T47D (cell line): ENCODE measurements at places on chromosomes 2 and 18.

DNA sequence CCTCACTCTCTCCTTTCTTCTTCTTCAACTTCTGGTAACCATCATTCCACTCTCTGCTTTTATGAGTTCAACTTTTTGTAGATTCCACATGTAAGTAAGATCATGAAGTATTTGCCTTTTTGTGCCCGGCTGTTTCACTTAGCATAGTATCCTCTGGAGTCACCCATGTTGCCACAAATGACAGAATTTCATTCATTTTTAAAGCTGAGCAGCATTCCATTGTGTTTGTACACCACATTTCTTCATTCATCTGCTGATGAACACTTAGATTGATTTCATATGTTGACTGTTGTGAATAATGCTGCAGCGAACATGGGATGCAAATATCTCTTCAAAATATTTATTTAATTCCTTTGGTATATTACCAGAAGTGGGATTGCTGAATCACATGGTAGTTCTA lies 133.6 kb upstream of the ERBB4 start:
- DNase-seq = no peak

DNA sequence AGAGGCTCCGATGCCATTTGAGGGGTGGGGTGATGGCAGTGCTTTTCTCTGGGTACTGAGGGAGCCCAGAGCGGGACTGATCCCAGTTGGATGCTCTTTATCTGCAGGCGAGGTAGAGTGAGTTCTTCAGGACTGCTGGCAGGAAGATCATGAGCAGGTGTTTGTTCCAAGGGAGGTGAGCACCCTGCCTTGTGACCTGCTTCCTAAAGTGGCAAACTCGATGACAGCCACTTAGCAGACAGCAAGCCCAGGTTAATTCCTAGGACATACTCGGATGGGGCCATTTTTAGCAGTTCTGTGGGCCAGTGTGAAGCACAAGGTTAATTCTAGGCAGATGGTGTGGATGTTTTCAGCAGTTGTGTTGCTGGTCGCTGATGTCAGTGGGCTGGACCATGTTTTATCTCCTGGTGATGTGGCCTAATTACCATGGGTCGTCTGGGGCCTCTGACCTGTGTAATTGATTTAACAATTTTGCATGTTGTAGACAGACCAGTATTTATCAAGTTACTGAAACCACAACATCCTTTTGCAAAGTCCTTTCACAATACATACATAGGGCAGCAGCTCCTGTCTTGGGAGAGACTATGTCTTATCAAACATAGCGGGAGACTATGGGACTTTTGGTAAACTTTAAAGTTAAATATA lies 4.9 kb downstream of the FKBP1B start:
- DNase-seq = no peak

- DNase-seq = no peak
Observed at GRCh38 chr18:38454764-38455469, 889.3 kb upstream of the CELF4 start.

- DNase-seq = no peak
Observed at GRCh38 chr2:152894051-152894450, 175.6 kb downstream of the ARL6IP6 start.

DNA sequence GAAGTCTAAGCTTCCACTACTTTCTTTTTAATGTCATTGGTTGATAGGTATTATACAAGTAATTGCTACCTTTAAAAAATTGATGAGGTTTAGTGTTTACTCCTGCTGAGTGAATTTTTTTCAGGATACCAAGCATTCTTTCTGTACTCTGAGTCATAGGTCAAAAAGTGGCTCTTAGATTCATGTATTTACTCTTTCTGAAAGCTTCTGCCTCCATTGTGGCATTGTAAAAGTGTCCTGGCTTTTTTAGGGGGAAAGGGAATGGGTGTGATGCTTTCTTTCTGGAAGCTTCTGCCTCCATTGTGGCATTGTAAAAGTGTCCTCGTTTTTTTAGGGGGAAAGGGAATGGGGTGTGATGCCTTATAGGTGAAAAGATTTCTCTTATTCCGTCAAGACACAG lies 286.5 kb downstream of the LPIN1 start:
- DNase-seq = no peak

- DNase-seq = no peak
Observed at GRCh38 chr18:79251021-79251420, 144.7 kb upstream of the NFATC1 start.
